ENCODE measurements at places on chromosomes 2 and 18.

DNA sequence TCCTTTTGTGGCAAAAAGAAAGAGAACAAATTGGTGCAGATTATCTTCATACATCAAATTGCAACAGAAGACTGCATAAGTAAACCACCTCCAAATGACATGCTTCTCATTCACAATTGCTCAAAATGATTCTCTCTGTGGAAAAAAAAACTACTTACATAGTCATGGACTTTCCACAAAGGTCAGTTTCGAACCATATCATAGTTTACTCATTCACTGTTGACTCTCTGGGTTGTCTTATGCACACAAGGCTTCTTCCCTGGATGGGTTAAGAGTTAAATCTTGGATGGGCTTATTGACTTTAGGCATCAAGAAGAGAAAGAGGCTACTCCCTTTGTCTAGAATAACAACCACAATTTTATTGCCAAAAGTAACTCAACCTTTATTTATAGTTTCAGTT lies 91.3 kb upstream of the RAB27B start:
- no peak for DNase-seq

- DNase-seq = no peak
Measured at GRCh38 chr2:217724471-217724870, 278.3 kb downstream of the TNS1 start.

GRCh38 chr2:68748568-68748967 lies 14.0 kb downstream of the ARHGAP25 start:
- no peak for DNase-seq

DNA sequence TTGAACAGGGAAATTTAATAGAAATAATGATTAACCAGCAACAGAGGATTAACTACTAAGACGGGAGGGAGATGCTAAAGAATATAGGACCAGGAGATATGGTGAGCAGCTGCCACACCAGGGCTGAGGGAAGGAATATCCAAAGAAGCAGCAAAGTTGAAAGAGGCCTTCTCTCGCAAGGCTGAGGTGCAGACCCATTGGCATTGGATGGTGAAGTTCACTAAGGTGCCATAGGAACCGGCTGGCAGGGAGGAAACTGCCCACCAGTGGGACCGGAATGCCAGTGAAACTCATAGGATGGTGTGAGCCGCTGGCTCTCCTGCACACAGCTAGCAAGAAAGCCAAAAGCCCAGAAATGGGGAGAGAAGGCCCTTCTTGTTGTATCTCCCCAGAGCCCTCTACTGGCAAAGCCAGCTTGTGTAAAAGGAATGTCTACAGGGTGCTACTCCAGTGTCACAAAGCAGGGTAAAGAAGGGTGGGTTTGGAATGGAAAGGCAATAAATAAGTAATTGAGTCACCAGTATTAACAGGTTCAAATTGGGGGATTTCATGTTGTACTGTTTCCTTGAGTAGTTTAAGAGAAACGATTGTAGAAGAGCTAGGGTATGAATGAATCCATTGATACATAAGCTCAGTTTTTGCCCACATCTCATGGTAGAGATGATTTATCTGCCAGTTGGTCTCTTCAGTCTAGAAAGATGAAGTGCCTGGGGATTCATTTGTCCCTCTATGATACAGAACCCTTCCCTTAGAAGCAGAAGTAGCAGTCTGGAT lies 36.0 kb downstream of the FARP2 start:
- DNase-seq = no peak

- no peak for DNase-seq
Measured at GRCh38 chr2:79000008-79000576, 25.4 kb upstream of the REG3G start.

GRCh38 chr2:66494708-66495107 lies 59.8 kb downstream of the MEIS1 start:
- DNase-seq = no peak
